Activated T-cell treated with anti-CD3 and anti-CD28 coated beads for 4 hours (primary cell): ENCODE measurements at places on chromosomes 7 and 10.
A peak's percentile ranks its signal among the peaks of the same experiment; 100 is the strongest.

DNA sequence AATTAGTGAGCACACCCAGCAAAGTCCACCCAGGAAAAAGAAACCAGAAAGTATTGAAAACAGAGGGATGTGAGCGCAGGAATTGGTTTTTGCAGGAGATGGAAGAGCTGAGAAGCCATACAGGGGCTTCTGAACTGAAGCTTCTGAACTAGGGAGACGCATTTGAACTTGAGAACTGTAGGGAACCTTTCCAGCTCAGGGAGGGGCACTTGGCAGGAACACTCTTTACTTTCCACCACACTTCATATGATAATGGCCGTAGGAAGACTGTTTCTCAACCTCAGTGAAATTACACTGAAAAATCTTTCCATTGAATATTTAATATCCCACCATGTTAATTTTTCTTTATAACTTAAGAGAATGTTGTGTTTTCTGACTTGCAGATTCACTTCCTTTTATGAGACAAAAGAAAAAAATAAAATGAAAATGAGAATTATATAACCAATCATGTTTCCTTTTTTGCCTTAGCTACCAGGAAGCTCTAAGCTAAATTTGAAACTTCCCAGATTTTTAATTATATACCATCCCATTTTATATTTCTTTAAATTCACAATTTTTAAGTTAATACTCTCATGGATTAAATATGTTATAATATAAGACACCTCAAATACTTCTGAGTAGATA, 98.3 kb upstream of the TCF7L2 start:
- DNase-seq: no peak

GRCh38 chr10:116100984-116101383, 172.0 kb downstream of the GFRA1 start:
- no peak for DNase-seq

DNA sequence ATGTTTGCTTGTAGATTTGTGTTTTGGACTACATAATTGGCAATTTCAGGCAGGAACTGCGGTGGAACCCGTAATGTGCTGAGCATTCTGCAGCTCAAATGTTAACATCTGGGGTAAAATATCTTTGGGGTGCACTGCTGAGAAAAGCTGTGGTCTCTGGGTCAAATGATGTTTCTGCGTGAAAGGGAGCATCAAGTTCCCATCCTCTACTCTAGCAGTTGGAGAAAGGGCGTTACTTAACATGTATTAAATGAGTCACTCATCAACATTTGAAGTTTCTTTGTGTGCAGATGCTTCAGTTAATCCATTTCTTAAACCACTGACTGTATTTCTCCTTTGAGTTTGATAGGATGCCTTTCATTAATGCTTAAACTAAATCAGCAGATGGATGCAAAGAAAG, 273.1 kb upstream of the PITRM1 start:
- DNase-seq: no peak

- DNase-seq: peak; percentile 45
Measured at GRCh38 chr10:110610308-110610774, 33.8 kb upstream of the RBM20 start.

DNA sequence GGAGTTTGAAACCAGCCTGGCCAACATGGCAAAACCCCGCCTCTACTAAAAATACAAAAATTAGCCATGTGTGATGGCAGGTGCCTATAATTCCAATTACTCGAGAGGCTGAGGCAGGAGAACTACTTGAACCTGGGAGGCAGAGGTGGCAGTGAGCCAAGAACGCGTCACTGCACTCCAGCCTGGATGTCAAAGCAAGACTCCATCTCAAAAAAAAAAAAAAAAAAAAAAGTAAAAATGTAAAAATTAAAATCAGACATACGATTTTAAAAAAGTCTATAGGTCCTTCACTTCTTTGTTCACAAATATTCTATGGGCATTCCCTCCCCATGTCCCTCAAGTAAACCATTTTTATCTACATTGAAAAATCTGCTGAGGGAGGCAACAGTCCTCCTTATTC, 34.9 kb upstream of the TLL2 start:
- no peak for DNase-seq

DNA sequence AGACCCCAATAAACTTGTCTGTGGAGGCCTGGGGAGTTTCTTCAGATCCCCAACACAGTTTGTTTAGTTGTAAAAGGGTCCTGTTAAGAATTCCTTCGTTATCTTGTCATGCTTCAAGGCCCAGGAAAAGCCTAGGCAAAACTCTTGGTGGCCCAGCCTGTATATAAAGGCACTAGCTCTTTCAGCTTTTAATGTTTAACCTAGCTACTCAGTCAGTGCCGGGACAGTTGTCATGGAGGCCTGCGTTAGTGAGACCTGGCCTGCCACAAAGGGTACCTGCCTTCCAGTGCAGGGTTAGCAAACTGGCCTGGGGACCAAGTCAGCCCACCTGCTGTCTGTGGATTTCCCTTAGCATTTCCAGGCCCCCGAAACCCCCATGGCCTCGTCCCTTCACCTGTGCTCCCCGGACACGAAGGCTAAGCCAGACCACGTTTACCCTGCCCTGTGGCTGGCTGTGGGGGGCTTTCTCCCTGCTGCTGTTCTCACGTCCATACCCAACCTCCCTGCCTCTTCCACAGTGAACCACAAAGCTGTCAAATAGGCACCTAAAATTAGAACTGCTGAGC, 96.9 kb upstream of the PPP2R2D start:
- no peak for DNase-seq

GRCh38 chr7:12719981-12720865, 32.8 kb downstream of the ARL4A start:
- DNase-seq: no peak

- DNase-seq: no peak
Measured at GRCh38 chr10:107474650-107475049, 310.1 kb upstream of the SORCS1 start.

GRCh38 chr10:30155401-30155800, 96.0 kb upstream of the JCAD start:
- no peak for DNase-seq

DNA sequence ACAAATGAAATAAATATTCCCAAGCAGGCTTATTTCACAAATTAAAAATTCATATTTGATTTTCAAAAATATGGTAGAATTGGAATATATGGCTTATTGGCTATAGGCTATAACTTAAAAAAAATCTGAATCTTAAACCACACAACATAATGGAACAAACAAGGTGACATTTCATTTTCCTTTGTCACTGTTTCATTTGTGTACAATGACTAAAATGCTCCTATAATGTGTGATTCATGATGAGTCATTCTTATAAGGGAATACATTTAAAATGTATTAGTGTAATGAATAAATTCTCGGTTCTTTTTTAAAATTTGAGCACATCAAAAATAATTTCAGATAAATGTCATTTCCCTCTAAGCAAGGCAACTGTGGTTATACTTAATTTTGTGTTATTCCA, 148.0 kb upstream of the ANK3 start:
- DNase-seq: no peak

DNA sequence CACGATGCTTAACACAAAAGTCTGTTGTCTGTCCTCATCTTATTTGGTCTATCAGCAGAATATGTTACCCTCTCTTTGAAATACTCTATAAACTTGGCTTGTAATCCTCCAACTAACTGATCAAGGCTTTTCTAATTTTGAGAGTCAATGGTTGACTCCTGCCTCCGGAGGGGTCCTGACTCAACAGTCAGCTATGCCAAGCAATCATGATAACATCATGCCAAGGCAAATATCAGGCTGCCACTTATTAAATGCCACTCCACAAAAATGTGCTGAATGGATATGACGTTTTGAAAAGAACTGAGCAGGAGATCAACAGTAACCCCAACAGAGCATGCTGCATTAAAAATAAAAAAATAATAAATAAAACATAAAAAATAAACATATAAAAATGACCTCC, 116.1 kb downstream of the PARD3 start:
- DNase-seq: no peak

- DNase-seq: no peak
Measured at GRCh38 chr10:124210263-124210662, 116.9 kb upstream of the CHST15 start.

DNA sequence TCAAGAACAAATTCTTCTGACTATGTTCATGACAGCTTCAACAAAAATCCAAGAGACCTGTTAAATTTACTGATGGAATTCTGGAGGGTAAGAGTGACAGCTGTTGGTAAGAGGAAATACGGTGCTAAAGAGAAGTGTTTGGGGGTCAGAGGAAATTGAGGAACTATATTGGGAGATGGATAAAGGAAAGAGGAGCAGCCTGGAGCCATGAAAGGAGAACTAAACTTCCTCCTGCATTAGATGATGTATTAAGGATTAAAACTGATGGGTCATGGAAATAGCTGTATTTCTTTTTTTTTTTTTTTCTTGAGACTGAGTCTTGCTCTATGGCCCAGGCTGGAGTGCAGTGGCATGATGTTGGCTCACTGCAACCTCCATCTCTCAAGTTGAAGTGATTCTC, 95.3 kb downstream of the HERPUD2 start:
- no peak for DNase-seq

- DNase-seq: no peak
Measured at GRCh38 chr7:128056901-128057300, 25.7 kb upstream of the LRRC4 start.

GRCh38 chr10:45624724-45625123, 47.8 kb downstream of the ZFAND4 start:
- DNase-seq: no peak

DNA sequence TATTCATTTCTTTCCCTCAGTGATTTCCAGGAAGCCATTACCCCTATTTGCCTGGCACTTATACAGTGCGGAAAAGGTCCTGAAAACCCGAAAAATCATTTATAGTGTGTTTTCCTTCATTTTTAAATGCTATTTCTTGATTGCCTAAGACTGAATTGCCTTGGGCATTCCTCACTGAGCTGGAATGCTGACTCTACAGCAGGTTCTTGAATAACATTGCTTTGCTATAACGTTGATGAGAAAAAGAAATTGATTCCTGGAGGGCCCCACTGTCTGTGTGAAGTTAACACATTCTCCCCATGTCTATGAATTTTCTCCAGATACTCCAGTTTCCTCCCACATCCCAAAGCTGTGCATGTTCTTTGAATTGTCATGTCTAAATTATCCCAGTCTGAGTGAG, 308.5 kb downstream of the EXOC4 start:
- no peak for DNase-seq

DNA sequence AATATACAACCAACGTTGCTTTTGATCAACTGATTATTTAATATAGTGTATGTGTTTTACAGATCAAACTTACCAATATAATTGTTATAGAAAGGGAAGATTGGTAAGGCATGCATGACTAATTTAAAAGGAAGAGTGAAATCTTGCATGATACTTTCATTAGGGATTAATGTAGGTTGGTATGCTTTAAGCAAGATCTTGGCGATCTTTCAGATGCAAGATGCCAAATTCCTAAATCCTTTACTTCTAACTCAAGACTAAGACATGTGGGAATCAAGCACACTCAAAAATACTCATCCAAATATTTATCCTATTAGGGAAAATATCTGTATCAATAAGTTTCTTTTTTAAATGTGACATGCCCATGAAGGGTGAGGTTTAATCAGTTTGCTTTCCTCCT, 321.4 kb upstream of the MEOX2 start:
- no peak for DNase-seq

- no peak for DNase-seq
Measured at GRCh38 chr10:30985512-30985911, 46.2 kb downstream of the ZNF438 start.

- no peak for DNase-seq
Measured at GRCh38 chr10:86044029-86044428, 322.6 kb downstream of the GRID1 start.

DNA sequence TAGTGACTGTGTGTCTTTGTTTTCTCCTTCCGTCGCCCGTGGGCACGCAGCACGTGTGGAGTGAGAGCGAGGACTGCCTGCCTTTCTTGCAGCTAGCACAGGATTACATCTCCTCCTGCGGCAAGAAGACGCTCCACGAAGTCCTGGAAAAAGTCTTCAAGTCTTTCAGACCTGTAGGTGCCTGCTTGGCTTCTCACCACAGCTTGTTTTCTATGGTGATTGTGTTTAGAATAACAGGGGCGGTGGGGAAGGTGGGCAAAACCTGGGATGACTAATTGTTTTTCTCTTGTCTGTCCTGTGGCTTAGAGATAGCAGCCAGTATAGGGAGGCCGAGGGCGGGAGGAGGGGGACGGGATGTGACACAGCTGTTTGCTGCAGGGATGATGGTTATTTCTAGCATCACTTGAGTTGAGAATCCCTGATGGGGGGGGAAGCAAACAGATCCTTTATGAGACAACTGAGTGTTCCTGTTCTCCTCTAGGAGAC, 11.4 kb downstream of the MTURN start:
- no peak for DNase-seq

DNA sequence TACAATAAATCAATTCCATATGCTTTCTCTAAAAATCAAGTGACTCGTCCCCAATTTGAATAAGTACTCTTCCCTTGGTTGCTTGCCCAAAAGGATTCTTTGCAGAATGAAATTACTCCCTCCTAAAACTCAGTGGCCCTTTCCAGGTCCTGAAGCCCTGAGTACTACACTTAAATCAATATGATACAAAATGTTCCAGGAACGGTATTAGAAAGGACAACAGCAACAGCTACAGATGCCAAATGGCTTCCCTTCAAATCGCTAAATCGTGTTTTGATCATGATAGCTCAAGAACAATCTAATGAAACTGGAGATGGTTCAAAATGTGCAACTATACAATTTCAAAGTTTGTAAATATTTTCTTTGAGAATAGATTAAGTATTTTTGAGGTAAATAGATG, 59.4 kb downstream of the TPK1 start:
- no peak for DNase-seq

GRCh38 chr10:58220769-58221451, 46.8 kb downstream of the IPMK start:
- DNase-seq: no peak
